ENCODE measurements at places on chromosomes 2 and 18.

GRCh38 chr2:145591109-145591809 lies 1071.3 kb upstream of the ZEB2 start:
- no peak for DNase-seq

DNA sequence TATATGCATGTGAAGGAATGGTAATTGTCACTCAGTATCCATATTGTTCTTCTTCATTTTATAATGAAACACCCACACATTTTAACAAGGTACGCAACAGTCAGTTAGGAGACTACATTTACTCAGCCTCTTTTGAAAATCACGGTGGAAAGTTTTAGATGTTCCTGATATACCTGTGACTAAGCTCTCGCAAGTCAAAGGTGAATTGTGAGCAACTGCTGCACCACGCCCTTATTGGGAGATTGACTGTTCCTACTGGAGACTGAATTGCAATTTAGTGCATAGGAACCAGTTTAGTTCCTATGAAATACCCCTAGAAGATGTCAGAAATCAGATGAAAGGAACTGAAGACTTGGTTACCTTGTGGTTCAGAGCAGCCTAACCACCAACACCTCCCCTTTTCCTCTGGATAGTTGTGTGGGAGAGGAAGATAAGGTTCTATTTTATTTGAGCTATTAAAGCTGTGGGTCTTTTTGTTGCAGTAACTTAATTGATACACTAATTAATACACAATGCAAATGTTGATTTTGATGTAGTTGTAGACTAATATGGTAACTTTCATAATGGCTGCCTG lies 1280.5 kb upstream of the CDH2 start:
- no peak for DNase-seq

DNA sequence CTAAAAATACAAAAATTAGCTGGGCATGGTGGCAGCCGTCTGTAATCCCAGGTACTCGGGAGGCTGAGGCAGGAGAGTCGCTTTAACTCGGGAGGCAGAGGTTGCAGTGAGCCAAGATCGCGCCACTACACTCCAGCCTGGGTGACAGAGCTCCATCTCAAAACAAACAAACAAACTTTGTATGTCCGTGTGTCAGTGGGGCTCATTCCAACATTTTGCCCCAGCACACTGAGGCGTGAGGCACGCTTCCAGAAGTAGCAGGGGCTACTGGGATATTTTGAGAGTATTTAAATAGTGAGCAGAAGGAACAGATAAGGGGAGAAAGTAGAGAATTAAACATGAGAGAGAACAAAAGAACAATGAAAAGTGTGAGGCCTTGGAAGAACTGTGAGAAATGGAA lies 83.3 kb upstream of the TANK start:
- DNase-seq, result no peak

GRCh38 chr18:56235481-56236013 lies 402.8 kb downstream of the TXNL1 start:
- DNase-seq, result no peak

DNA sequence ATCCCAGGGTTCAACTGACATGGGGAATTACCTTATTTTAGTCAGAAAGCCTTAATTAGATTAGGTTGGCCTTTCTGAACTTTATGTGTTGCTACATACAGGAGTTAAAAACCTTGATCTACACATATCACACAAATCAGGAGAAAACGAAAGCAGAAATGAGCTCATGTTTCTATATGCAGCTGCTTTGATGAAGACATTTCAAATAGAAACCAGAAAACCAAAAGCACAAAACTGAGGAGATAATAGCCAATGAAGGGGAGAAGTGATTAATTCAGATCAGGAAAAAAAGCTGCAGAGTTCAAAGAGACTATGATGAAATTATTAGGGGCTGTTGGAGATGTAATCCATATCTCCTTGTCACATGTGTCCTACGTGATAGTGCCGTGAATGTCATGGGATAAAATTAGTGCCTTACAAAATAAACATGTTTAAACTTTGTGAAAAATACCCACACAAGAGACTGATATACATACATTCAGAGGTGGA lies 255.0 kb downstream of the CAMKMT start:
- no peak for DNase-seq

Data from osteoblast (primary cell).